ENCODE measurements at places on chromosomes 11 and 22.

GRCh38 chr11:68371171-68372041 is 59.0 kb downstream of the LRP5 start:
- DNase-seq = peak; percentile 25

GRCh38 chr22:22178992-22179391 is 65.6 kb upstream of the VPREB1 start:
- DNase-seq = no peak

DNA sequence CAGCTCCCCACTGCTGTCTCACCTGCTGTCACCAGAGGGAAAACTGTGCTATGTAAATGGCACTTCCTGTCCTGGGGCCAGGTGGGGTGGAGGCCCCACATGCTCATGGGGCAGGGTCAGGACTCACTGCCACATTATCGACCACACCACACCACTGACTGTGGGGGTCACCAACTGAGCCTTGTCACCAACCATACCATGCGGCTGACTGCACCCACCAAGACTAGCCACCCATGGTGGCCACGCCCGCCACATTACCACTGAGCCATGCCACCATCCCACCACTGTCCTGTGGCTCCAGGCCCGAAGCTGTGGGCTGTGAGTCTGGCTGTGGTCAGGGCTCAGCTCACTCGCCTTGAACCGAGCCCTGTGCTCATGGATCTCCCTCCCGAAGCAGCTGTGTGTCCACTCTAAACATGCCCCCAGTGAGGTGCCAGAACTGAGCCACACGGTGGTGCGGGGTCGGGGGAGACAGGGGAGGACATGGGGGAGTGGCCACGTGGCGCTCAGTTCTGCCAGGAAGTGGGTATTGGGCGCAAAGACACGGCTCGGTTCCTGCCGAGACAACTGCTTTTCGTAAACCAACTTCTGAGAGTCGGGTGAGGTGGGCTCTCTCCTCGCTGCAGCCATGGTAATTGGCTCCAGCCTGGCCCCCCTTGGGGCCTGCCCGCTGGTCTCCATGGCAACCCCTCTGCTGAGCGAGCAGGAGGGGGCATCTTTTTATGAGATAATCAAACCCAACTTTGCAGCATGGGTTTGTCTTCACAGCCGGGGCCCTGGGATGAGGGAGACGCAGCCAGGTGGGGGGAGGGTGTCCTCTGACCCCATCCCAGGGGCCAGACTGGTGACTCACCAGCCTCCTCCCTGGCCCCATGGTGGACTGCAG is 23.2 kb downstream of the RTN4R start:
- DNase-seq = peak; percentile 13

- no peak for DNase-seq
These were observed 509.4 kb upstream of the ARHGAP42 start for GRCh38 chr11:100177651-100178050.

- DNase-seq = no peak
These were observed 1033.9 kb downstream of the TBC1D22A start for GRCh38 chr22:47796128-47796908.

- DNase-seq = no peak
These were observed 60.4 kb downstream of the KCNC1 start for GRCh38 chr11:17794981-17795380.

- DNase-seq = no peak
These were observed 1.7 kb upstream of the TSSC4 start for GRCh38 chr11:2398664-2399355.

DNA sequence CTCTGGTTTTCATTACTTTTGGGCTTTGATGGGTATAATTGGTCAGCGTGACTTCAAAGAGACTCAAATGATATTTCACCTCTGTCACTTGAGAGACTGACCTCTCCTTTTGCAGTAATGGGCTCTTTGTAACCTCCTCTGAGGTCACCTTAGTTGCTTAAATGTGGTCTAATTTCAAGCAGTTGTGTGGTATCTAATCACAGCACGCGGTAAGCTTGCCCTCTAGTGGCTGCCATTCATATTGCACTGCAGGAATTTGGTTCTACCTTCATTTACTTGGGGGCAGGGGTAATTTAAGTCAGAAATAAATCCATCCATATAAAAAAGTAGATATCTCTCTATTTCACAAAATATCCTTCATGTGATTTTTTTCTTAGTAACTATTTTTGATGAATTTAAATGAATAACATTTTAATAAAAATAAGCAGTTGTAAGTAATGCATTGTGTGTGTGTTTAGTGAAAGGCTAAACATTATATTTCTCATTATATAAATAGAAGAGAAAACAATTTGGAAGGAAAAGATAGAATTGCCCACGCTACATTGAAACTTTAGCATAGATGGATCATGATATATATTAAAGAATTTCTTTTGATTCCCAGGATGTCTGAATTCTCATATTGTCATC is 55.0 kb upstream of the ANO3 start:
- DNase-seq = peak; percentile 62

DNA sequence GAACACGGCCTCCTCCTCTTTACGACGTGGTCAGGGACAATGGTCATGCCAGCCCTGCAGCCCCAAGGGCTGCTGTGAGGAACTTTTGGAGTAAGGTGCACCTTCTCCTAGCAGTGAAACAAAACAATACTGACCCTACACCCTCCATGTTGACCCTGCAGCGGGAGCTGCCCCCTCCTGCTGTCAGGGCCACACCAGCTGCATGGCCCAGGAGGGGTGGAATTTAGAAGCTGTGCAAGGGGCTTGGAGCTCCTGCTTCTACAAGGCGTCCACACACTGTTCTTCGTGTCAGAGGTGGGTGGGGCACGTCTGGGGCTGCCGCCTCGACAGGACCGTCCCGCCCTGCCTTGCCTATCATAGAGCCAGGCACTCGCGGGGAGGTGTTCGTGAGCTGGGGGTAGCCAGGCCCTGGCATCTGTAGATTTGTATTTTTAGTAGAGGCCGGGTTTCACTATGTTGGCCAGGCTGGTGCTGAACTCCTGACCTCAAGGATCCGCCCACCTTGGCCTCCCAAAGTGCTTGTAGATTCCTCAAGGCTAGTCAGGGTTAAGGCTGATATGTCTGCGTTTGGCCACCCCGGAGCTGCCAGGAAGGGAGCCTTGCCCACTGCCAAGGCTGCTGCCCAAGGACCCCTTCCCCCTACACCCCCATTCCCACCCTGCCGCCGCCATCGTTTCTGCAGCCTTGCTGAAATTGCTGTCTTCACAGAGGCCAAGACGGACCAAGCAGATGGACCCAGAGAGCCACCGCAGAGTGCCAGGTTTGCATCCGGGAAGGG is 15.9 kb downstream of the INCENP start:
- no peak for DNase-seq

DNA sequence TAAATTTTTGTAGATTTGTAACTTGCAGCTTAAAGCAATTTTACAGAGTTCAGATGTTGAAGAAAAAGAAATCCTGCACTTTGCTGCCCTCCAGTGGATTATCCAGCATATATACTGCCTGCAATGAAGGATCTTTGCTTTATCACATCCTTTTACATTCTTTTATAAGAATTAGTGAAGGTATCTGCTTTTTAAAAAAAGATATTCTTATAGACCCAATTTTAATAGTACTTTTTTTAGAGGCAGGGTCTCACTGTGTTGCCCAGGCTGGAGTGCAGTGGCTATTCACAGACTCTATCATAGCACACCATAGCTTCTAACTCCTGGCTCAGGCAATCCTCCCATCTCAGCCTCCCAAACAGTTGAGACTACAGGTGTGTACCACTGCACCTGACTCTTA is 60.7 kb downstream of the TTC17 start:
- DNase-seq = peak; percentile 34

- DNase-seq = no peak
These were observed 2.6 kb upstream of the P2RY6 start for GRCh38 chr11:73269459-73270015.

- DNase-seq = no peak
These were observed 15.4 kb upstream of the ST14 start for GRCh38 chr11:130144141-130144540.

GRCh38 chr22:25698978-25699377 is 43.0 kb upstream of the MYO18B start:
- DNase-seq = no peak

DNA sequence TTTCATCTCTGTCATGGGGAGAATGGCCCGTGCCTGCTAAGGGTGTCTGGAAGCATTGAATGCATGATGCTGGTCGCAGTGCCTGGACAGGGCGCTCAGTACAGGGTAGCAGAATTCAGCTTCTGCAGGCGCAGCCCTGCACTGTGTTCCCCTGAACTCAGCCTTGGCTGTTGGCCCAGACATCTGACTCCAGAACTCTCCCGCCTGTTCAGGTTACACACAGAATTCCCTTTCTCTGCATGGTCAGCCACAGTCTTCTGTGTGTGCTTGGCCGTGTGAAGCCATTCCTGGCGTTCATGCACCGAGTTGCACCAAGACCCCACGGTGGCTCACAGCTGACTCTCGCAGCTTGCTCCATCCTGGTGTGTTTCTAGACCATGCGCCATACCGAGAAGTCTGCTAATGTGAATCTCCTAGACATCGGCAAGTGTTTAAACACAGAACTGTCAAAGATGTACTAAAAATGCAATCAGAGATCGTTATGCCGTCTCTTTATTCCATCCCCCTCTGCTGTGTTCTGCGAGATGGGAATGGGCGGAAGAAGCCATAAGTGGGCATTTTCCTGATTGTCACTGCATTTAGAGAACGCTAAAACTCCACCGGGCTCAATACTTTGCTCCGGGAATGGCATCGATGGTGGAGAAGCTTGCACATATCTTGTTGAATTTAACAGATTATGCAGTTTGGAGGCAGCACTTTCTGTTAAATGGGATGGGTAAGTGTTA is 55.6 kb downstream of the MPPED1 start:
- DNase-seq = no peak

DNA sequence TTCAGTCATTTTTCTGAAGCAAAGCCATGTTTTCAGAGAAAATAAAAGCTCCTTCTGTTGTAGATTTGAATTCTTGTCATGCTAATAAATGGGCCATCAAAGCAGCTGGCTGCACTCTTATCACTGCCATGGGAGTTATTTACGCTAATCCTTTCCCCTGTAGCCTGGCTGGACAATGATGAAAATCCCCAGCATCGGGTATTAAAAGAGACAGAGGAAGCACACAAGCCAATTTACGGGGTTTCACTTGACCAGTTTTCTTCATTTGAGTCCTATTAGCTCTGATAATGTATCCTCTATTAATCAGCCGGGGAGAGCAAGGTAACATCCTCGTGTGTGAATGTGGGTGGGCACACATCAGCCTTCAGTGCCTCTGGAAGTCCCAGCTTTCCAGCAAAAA is 470.2 kb upstream of the API5 start:
- DNase-seq = no peak

- no peak for DNase-seq
These were observed 38.6 kb downstream of the IGF2 start for GRCh38 chr11:2100361-2101170.

DNA sequence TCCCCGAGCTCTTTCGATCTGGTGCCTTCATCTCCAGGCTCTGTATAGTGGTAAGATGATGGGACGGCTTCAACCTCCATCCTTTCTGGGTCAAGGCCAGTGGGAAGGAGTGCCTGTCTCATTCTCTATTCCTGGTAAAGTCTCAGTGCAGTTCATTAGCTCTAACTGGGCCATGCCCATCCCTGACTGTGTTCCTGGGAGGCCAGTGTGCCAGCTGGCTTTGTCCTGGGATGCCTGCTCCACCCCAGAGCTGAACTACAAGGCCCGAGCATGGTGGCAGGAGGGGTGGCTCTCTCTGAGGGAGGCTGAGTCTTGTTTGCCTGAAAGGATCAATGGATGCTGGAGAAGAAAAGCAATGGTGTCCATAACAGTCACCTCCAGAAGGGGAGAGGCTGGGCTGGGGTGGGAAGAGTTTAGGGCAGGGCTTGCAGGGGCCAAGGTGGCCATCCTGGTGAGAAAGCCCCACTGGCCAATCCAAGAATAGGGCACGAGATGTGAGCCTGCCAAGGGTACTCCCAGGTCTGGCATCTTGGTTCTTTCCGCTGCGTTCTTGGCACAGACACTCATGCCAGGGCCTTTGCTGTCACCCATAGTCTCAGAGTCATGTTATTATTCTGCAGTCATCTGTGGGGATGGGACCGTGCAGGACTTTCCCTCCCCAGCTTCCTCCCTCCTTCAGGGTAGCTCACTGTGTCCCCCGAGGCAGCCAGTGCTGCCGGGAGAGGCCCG is 60.1 kb downstream of the PARVB start:
- no peak for DNase-seq

DNA sequence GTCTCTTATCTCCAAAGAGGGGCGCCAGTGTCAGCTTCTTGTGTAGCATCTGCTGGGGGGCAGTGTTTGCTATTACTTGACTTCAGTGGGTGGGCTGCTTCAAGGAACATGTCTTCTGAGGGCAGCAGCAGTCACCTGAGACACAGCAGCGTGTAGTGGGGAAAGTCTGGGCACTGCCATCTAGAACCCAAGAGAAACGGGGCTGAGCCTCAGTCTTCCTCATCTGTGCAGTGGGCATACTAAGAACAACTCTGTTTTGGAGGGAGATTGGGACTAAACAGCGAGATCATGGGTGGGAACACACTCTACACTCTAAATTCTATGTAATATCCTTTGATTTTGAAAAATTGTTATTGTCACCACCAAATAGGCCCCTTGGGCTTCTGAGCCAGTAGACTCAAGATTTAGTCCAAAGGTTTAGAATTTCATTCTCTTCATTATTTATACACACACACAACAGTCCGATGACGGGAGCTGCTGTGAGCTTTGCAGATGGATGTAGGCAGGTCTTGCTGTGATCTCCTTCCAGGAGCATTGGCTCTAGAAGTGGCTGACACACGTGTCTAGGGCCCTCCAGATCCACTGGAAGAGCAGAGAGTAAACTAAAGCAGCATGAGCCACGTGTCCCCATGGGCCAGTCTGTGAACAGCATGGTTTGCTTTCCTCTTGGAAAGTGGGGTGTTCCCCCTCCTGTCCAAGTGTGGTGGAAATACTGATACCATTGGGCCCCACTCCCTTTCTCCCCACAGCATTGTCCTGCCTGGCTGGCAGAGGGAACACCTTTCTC is 51.8 kb downstream of the TRAF6 start:
- DNase-seq = no peak

- no peak for DNase-seq
These were observed 68.4 kb downstream of the CACNA1I start for GRCh38 chr22:39638958-39639357.

GRCh38 chr22:27391092-27391770 is 410.3 kb downstream of the MN1 start:
- DNase-seq = peak; percentile 25

DNA sequence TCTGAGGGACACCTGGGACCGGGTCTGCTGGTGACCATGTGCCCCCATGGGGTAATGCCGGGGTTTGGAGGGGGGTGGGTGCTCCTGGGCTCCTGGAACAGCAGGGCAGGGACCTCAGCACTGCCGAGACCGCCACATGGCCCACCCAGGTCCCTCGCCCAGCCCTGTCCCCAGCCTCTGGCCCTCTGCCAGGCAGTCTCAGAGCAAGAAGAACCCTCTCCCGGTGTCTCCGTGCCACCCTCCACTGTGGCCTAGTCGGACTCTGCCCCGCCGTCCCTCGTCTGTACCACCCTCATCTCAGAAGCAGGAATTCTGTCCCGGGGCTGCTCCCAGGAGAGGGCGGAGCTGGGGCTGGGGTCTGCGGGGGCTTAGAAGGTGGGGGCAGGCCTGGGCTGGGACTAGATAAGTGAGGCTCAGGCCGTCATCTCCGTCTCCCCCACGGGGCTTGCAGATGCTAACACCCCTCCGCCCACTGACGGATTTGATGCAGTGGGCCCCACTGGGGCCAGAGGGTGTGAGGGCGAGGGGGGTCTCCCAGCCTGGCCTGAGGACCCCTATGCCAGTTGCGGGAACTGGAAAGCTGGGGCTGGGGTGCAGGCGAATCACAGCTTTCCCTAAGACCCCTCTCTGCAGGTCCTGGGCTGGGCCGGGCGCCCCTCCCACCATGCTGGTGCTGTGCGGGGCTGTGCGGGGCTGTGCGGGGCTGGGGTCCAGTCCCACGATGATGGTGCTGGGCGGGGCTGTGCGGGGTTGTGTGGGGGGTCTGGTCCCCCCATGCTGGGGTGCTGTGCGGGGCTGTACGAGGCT is 1.1 kb downstream of the MUC5AC start:
- no peak for DNase-seq
